ENCODE measurements at places on chromosomes 6 and 20.

- DNase-seq, result no peak
These were observed 34.2 kb downstream of the DTNBP1 start for GRCh38 chr6:15628499-15629131.

GRCh38 chr6:35737413-35738211 lies 780 bp downstream of the ARMC12 start:
- no peak for DNase-seq

DNA sequence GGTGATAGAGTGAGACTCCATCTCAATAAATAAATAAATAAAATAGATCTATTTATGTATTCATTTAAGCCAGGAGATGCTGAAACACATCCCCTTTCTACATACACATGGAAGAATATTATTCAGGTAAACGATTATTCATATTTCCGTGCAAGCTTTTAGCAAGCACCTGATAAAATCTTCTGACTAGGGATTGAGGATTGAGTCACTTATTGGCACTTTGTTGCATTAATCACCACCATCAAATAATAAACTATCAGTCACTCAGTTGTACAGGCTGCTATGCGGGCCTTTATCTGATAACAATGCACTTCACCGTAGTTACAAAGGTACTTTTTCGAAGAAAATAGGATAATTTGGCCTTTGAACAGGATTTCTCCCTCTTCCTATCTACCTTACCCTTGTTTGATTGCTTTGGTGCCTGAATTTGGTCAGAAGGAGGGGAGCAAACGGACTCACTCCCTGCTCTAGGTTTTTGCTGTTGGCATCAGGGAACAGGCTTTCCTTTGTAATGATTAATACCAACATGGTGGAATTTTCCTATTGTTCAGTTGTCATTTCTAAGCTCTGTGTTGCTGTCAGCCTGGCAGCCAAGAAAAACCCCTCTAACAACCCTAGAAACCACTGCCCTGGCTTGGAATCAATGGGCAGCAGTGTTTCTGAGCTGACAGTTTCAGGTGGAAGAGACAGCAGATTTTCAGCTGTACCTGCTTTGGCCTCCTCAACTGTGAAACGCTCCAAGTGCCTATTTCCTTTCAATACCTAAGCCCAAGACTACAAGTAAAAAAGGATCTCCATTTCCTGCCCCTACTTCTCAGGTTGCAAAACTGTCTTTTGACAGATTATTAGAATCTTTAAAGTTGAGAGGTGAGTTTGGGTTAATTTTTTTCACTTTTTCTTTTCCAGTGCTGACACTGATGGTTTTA lies 63.0 kb downstream of the MYB start:
- no peak for DNase-seq

DNA sequence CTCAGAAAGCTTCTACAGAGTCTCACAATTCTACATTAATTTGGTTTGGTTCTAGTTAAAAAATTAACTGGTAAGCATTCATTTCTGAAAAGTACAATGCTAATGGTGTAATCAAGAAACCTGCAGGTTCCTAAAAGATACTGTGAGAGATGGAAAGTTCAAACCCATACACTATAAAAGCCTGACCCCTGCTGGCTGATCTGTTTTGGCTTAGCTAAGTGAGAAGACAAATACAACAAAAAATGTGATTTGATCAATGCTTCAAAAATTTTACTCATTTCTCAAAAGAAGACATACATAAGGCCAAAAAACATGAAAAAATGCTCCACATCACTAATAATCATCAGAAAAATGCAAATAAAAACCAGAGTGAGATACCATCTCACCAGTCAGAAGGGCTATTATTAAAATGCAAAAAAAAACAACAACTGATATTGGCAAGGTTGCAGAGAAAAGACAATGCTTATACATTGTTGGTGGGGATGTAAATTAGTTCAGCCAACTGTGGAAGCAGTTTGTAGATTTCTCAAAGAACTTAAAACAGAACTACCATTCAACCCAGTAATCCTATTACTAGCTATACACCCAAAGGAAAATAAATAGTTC lies 102.8 kb downstream of the MOXD1 start:
- peak; percentile 18 for DNase-seq

DNA sequence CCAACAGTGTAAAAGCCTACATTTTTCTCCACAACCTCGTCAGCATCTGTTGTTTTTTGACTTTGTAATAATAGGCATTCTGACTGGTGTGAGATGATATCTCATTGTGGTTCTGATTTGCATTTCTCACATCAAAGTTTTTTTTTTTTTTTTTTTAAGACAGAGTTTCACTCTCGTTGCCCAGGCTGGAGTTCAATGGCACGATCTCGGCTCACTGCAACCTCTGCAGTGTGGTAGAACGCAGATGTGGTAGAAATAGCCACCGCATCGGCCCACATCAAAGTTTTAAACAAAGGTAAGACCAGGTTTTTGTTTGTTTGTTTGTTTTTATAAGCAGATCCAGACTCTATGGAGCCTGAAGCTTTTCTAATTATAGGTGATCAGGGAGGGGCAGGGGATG lies 12.7 kb upstream of the PPP1R3G start:
- no peak for DNase-seq

DNA sequence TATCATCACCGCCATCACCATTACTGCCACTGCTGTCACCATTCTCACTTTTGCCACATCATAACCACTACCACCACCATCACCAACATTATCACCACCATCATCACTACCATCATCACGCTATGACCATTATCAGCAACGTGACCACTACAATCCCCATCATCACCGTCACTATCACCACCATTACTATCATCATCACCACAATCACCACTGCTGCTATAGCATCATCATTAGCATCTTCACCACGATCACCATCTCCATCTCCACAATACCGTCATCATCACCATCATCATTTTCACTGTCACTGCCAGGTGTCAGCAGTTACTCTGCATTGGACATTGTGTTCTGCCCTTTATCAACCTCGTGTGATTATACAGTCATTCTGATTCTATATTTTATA lies 19.0 kb downstream of the CST4 start:
- no peak for DNase-seq

GRCh38 chr6:139262519-139263300 lies 29.1 kb downstream of the TXLNB start:
- peak; percentile 5 for DNase-seq

DNA sequence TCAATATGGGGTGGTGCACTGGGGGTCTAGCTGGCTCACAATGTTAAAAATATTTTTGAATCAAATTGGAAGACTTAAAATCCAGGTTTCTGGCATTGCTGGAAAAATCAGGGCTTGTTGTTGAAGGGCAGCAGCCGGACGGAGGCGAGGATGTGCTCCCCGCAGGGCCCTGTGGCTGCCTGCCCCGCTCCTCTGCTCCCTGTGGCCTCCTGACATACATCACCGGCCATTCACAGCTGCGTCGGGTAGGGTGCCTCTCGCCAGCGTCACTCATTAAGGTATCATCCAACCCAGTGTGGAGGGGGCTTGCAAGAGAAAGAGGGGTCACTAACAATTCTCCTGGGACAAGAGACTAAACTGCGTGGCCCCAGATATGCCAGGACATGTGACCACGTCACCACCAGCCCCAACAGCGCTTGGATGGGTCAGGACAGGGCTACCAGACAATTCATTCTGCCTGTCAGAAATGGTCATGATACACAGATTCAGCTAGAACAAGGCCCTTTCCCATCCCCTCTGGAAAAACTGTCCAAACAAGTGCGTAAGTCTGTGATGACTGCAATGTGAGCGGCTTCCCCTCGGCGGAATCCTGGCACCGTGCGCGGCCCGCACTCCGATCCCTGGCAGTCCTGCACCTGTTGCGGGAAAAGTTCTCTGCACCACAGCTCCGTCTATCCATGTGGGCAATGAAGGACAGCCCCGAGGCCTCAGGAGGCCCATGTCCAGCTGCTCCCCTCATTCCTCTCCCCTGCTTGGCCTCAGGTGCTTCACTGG lies 12.0 kb downstream of the GATA5 start:
- no peak for DNase-seq

DNA sequence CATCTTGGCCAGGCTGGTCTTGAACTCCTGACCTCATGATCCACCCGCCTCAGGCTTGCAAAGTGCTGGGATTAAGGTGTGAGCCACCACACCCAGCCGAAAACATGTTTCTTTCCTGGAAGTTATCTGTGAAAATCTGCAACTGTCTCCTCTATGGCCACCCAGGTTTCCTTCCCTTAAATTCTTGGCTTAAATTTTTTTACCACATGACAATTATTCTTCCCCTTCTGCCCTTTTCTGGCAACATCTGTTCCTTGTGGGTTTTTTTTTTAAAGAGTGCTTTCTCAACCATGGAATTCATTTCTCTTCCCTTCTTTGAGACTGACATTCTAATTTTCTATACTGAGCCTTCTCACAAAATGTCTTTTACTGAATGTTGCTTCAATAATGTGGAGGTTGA lies 59.6 kb downstream of the DOK5 start:
- DNase-seq, result no peak

DNA sequence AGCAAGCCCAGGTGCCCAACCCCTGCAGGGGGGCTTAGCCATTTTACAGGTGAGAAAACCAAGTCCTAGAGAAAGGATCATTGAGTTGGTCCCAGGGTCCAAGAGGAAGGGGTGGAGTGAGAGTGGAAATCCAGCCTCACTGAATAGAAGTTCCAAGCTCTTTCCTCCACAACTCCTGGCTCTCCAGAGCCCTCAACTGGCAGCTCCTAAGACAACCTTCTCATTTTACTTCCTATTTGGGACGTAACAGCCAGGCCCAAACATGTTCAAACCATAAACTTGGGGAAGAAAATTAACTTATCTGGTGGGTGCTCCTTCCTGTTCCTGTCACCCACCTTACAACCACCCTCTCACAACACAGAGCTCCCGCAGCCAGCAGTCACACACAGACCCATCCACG lies 57.9 kb downstream of the PRND start:
- DNase-seq, result no peak

DNA sequence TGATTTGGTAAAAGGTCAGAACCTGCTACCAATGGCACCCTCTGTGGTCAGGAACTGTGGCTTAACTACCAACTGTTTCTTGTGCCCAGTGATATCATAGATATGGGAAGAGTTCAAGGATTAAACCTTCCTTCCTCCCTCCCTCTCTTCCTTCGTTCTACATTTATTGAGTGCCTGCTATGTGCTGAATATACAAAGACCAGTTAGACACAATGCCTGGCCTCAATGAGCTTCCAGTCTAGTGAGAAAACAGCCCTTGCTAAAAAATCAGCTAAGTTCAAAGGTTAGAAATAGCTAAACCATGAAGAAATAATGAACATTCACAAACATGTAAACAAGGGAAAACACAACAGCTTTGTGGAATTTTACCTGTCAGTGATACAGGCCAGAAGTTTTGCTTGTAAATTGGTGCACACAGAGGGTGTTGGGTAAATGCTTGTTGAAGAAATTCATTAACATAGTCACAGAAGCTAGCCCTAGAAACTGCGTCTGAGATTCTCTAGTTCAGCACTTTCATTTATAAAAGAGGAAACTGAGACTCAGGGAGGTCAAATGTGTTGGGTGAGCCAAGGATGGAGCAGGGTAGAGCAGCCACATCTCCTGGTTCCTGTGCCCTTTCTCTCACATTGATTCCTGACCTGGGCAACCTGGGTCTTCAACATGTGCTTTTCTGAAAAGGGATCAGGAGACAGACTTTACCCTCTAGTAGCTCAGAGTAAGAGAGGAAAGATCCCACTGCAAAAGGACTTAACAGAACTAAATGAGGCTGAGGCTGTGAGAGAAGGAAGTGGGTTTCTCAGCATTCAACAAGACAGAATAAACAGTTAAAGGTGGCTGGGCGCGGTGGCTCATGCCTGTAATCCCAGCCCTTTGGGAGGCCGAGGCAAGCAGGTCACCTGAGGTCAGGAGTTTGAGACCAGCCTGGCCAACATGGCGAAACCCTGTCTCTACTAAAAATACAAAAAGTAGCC lies 14.4 kb upstream of the FOXO3 start:
- no peak for DNase-seq

- no peak for DNase-seq
These were observed 16.9 kb downstream of the MPC1 start for GRCh38 chr6:166365806-166366205.

GRCh38 chr6:84546427-84546914 lies 217.9 kb downstream of the TBX18 start:
- no peak for DNase-seq

DNA sequence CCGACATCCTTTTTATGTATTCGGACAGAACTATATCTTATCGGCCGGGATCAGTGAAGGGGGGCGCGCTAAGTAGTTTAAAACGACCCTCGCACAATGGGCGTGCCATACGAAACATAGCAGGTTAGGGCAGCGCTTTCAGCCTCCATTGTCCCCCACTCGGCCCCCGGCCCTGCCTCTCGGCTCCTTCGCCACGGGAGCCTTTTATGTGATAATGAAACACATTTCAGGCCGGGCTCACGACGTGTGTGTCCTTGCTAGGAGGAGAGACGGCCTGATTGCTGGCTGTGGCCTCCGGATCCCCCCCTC lies 5.3 kb downstream of the FOXA2 start:
- DNase-seq, result no peak

- DNase-seq, result no peak
These were observed 53.2 kb downstream of the PHACTR3 start for GRCh38 chr20:59657459-59658046.

- DNase-seq, result no peak
These were observed 71.4 kb downstream of the GJA10 start for GRCh38 chr6:89965441-89966227.

- DNase-seq, result no peak
These were observed 285.0 kb downstream of the KHDC1L start for GRCh38 chr6:72940265-72940664.

DNA sequence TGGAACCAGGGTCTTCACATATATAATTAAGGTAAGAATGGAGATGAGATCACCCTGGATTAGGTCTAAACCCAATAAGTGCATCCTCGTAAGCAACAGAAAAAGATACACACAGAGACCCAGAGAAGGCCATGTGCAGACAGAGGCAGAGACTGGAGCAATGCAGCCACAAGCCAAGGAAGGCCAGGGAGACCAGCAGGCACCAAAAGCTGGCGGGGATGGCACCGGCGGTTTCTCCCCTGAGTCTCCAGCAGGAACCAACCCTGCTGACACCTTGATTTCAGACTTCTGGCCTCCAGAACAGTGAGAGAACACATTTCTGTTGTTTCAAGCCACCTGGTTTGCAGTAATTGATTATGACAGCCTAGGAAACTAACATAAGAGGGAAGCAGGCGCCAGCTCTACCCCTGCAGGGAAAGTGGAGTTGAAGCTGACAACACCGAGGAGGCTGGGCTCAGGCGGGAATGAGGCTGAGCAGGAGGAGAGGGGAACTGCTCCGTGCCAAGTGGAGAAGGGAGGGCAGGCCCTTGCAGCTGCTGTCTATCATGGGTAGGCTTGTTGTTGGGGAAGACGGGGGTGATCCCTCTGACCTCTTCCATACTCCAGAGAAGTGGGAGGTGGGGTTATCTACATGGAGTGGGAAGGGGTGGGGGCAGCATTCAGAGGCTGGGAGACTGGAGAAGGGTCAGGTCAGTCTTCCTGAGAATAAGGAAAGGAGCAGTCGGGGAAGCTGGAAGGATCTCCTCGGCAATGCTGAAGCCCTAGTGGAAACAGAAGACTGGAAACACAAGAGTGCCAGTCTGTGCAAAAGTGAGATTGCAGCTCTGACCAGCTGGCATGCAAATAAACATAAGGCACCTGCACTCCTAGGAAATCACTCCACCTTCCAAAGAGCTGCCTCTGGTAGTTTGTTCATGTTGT lies 72.7 kb downstream of the NFATC2 start:
- no peak for DNase-seq

Data from T-helper 1 cell (primary cell).